ENCODE measurements at places on chromosomes 11 and 22. TPM values are rescaled to one million over a fixed set of nuclear protein-coding genes. Genes with fewer than 3 reads are reported as not detected.

Gene PKDREJ
- total RNA-seq = not detected

GRCh38 chr22:19798891-19799293 lies 38.3 kb downstream of the TBX1 start:
- DNase-seq = no peak

- DNase-seq = no peak
Observed at GRCh38 chr11:104402812-104403521, 239.0 kb upstream of the PDGFD start.

DNA sequence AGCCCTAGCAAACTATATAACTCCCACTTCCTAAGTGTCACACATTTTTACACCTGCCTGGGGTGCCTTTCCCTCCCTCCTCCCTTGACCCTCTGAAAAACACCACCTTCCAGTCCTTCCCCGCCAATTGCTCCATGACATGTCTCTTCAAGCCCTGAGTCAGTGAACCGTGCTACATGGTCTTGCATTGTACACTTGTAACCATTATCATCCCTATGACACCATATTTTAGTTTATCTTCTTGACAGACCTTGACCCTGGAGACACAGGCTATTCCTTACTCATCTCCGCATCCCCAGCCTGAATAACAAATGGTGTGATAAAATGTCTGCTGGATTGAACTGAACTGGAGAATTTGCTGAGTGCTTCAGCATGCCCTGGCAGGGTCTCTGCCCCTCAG lies 36.9 kb downstream of the TNKS1BP1 start:
- no peak for DNase-seq

- no peak for DNase-seq
Observed at GRCh38 chr11:6670202-6670830, 12.8 kb downstream of the MRPL17 start.

GRCh38 chr11:121253951-121254350 lies 38.6 kb upstream of the SC5D start:
- no peak for DNase-seq

DNA sequence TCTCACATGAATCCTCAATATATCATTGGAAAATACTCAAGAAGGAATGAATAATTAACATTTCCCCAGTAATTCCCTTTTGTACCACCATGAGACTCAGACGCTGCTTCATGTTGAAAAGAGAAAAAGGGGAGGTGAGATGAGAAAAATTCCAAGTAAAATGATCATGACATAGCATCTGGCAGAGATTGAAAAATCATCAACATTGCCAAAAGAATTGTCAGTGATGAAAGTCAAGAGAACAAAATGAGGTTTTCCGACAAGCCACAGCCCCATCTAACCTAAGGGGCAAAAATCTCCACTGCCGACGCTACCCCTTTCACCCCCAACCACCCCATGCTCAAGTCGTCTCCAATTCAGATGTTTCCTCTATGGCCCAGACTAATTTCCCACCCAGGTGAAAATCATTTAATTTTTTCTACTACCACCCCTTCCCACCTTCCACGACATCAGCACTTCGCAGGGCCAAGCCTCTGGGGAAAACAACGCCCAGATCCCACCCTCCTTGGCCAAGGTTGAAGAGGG lies 1.2 kb downstream of the RAB6A start:
- no peak for DNase-seq

GRCh38 chr11:6413791-6414201 lies 5.1 kb downstream of the APBB1 start:
- no peak for DNase-seq
